Aorta (tissue), 5 donors: ENCODE measurements at places on chromosomes 2 and 18. TPM values are rescaled to one million over a fixed set of nuclear protein-coding genes. Genes with fewer than 3 reads are reported as not detected.

TXNDC2 gene
- total RNA-seq = 0.65 TPM

CFAP65 gene
- total RNA-seq = not detected

ZSWIM2 gene
- total RNA-seq = not detected

ZNF396 gene
- 4.4 TPM for total RNA-seq

GPR17 gene
- 0.16 TPM for total RNA-seq

GALNT14 gene
- 1.2 TPM for total RNA-seq

FAHD2B gene
- total RNA-seq = 14.6 TPM

LRP2 gene
- total RNA-seq = not detected
